ENCODE measurements at places on chromosomes 4 and X.
A peak's percentile ranks its signal among the peaks of the same experiment; 100 is the strongest.

DNA sequence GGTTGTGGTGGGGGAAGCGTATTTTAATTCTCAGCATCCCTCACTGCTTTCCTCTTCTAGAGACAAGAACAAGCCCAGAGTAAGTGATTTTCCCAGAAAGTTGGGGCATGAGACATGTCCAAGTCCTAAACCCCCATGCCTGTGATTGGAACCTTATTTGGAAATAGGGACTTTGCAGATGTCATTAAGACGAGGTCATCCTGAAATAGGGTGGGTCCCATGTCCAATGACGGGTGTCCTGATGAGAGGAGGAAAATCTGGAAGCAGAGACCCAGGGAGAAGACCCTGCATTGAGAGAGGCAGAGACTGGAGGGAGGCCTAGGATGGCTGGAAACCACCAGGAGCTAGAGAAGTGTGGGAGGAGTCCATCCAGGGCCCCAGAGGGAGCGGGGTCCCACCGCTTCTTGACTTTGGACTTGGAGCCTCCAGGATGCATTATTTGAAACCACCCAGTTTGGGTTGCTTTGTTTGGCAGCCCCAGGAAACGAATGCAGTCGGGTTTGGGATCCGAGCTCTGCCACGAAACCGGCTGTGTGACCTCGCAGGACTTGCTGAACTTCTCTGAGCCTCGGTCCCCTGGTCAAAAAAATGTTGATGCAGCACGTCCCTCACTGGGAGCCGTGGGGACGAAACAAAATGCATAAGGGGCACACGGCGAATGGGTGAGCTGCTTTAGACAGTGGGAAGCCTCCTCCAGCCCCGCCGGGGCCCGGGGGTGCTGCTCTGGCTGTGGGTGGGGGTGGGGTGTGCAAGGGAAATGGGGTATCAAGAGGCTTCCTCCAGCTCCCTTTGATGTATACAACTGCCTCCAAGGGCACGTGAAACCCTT lies 113.9 kb downstream of the CPZ start:
- peak; percentile 20 for DNase-seq

DNA sequence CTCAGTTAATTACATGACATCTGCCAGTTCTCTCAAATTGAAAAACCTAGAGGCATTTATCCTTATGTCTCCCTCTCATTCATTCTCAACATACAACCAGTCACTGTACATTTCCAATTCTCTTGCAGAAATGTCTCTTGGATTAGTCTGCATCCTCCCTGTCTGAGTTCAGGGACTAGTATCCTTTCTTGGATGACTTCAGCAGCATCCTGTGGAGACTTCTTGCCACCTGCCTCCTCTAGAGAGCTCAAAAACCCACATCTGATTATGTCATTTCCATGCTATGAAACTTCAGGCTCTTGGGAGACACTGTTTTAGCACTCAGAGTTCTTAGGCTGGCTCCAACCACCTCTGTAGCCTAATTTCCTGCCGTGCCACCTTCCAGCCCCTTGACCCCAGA lies 515.1 kb upstream of the DIPK2B start:
- no peak for DNase-seq

DNA sequence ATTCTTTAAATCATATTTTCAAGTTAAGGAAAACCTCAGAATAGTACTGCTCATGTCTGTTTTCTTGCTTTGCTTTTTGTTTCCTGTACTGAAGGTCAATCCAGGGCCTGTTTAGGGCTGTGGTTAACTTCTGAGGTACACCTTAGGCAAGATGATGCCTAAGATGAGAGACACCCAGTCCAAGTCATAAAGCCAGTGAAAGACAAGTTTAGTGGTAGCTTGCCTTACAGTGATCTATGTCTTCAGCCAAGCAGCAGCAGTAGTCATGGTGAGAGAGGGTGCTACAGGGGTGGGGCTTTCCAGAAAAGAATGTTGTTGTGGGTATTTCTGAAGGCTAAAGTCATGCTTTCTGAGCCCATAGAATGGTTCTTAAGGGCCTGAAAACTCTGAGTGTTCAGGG lies 173.7 kb downstream of the VSIG4 start:
- no peak for DNase-seq

DNA sequence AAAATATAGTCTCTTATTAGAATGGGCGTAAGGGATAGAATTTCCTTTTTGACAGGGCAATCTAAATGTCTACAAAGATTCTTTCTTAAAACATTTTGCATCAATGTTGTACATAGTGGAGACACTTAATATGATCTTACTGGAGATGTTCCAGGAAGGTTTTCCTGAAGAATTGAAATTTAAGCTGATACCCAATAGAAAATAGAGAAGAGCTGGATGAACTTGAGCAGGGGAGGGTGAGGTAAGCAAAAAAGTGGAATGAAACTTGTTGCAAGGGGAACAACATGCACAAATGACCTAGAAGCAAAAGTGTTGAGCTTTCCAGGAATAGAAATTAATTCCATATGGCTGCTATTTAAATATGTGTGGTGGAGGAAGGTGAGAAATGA lies 19.7 kb downstream of the SLAIN2 start:
- DNase-seq = no peak

DNA sequence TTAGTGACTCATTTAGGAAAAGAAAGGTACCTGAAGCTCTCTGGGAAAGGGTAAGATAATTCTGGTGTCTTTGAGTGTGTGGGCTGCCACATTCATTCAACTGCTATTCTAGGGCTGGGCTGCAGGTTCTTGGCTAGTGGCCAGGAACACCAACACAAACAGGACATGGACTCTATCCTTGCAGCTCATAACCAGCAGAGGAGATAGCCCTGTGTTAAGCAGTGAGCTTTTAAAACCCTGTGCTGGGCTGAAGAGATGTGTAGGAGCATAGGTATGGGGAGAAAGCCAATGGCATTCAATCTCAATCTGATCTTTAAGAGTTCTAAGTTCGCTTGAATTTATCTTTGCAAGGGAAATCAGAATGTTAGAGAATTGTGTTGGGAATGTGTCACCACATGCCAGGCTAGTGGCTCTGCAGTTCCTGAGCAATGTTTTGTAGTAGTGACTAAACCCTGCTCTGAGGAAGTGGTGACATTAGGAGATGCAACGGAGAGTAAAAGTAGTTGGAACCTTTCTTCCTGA lies 39.2 kb downstream of the SGMS2 start:
- no peak for DNase-seq

Data from H9 (cell line).